Stimulated activated CD8-positive, alpha-beta memory T cell treated with anti-CD3 and anti-CD28 coated beads, Interleukin-7, amount 100 ng/mL, for 24 hours (primary cell): ENCODE measurements at places on chromosomes 6 and 20.

DNA sequence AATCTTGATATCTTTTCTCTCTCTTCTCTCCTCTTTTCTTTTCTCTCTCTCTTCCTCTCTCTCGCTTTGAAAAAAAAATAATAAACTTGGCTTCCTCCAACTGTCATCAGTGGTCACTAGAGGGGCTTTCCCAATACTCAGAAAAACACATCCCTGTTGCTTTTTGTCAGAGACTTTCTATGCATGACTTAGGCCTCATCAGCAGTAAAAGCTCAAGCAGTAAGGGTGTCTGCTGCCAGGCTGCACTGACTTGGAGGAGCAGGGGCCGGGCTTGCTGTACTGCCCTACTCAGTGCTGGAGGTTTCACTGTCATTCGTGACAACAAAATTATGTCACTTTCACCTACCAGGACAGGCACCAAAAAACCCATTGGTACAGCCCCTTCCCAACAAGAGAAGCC lies 272.0 kb downstream of the ADGB start:
- no peak for DNase-seq

DNA sequence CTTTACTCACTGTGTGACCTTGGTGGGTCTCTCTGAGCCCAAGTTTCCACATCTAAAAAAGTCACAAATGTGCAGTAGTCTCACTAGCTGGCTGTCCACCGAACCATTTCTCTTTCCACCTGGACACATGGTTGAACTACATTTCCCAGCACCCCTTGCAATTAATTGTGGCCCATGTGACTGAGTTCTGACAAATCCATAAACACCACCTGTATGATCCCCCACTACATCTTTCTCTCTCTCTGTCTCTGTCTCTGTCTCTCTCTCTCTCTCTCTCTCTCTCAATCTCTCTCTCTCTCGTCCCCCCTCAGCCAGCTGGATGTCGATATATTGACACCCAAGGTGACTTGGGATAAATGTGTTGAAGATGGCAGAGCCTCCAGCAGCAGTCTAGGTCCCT lies 42.8 kb downstream of the SNHG17 start:
- no peak for DNase-seq

DNA sequence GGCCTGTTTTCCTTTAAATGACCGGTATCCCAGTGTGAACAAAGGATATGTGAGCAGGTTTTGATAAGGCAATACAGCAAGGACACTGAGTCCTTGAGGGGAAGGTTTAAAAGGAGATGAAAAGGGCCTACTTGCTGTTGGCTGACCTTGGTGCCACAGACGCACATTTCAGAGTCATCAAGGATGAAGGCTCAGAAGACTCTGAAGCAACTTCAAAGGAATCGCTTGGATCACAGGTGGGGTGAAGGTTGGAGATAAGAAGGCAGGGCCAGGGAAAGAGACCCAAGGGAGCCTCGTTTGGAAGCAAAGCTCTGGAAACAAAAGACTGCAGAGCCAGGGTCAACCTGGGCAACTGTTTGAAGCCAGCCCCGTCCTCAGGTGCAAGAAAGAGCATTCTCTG lies 30.1 kb upstream of the PNPLA1 start:
- DNase-seq = no peak

- no peak for DNase-seq
Measured at GRCh38 chr6:139337830-139338229, 36.6 kb downstream of the CITED2 start.

DNA sequence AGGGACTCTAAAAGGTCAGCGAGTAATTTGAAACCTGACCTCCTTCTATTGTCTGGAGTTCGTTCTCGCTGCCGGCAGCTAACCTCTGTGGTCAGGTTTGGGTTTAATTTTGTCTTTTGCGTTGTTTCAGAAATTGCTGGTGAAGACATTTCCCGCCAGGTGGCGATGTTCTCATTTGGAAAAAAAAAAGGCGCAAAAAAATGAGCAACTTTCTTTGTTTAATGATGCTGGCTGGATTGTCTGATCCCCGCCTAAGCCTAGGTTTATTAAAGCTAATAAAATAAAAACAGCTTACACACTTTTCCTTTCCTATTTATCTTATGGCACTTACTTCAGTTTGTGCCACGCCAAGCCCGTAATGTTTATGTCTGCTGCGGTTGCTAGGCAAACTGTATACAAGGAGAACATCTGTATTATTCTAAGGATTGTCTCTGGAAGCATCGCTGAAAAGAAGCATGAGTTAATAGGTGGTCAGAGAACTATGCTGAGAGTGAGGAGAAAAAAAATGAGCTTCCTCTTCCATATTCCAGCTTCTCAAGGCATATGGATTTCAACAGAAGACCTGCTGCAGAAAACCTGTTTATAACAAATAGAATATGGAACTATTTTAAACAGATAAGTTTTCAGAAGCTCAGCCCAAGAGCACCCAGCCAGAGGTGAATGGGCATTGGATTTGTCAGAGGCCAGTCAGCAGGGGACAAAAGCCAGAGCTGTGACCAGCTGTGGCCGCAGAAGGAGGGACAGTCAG lies 205.7 kb downstream of the DOK5 start:
- no peak for DNase-seq

- no peak for DNase-seq
Measured at GRCh38 chr20:44911264-44911921, 1.5 kb downstream of the PABPC1L start.

- DNase-seq = no peak
Measured at GRCh38 chr6:118525913-118526780, 21.9 kb upstream of the PLN start.

- no peak for DNase-seq
Measured at GRCh38 chr6:121597654-121598053, 162.2 kb downstream of the GJA1 start.

- DNase-seq = no peak
Measured at GRCh38 chr6:34656378-34657036, 40.1 kb downstream of the ILRUN start.

GRCh38 chr20:25539742-25540672 lies 45.3 kb downstream of the NINL start:
- DNase-seq = no peak

DNA sequence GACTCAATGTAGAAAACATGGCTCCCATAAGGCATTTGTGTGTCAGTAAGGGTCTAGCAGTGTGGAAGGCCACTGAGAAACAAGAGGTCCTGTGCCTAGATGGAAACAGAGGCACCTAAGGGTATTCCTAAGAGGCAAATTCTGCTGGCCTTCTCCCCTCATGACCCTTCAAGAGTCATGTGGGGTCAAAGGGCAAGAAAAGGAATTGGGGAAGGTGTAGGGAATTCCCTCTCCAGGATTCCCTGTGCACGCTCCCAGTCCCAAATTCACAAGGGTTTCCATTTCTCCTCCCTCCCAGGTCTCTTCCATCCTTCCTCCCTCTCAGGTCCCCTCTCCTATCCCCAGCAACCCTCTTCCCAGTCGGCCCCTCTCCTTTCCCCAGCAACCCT lies 568 bp downstream of the AGPAT1 start:
- no peak for DNase-seq

DNA sequence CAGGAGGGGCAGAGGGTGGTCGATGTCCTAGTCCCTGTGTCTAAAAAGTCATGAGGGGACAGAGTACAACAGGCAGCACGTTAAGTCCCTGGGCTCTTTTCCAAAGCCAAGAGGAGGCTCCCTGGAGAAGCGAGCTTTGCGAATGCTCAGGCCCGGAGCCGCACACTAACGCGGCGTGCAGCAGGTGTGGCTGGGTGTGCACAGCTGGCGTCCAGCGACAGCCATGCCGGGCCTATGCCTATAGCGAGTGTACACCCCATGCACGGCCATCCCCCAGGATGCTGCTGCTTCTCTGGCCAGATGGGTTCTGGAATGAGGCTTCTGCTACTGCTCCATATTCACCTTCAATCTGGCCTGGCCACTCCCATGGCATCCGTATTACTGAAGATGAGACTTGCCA lies 131.3 kb downstream of the PRND start:
- no peak for DNase-seq

DNA sequence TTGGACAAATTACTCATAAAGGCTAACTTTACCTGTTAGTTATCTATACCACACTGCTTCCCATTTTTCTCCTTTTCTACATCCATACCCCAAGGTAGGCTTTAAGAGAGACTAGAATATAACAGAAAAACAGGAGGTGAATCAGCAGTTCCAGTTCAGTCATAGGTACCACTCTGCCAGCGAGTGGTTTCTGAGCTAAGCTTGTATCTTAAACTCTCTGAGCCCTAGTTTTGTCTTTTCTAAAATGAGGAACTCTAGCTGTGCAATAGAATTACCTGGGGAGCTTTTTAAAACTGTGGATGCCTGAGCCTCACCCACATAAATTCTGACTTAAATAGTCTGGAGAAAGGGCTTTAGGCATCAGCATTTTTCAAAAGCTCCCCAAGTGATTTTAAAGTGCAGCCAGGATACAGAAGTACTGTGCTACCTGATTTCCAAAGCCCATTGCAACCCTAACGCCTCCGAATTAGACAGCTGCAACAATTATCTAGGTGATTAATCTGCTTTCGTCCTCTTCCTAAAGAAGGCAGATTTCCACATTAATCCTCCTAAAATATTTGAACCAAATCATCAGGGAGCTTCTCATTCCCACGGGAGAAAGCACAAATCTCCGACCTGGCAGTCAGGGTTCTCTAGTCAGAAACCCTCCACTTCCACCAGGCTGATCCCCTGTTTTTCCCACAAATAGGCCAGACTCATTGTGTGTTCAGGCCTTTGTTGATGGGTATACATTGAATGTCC lies 37.4 kb upstream of the RPL7L1 start:
- no peak for DNase-seq

DNA sequence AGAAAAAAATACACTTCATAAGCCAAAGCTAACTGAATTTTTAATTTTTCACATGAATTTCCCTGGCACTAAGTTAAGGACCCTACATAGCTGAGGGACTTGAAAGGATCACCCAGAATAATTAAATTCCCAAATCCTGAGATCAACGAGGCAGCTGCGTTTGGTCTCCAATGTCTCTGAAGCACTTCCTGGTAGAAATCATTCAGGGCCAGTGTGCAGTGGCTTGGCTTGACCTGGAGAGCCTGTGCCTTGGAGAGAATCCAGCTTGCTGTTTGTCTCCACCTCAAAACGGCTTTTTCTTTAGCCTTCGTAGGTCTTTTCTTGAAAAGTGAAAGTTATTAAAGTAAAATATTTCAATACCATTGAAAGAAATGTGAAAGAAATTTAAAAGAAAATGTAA lies 92.4 kb downstream of the SMOC2 start:
- no peak for DNase-seq

DNA sequence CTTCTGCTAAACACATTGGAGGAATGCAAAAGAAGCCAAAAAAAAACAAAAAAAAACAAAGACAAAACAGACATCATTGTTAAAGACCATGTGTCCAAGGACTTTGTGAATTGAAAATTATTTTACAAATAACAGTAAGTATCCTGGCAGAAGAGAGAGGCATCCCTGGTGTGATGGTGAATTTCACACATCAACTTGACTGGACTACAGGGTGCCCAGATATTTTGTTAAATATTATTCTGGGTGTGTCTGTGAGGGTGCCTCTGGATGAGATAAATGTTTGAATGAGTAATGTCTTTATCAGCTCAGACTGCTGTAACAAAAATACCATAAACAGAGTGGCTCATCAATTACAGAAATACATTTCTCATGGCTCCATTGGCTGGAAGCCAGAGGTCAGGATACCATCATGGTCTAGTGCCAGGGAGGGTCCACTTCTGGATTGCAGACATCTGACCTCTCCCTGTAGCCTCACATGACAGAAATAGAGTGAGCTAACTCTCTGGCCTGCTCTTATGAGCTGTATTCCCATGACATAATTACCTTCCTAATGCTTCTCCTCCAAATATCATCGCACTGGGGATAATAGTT lies 12.2 kb upstream of the C6orf118 start:
- DNase-seq = no peak

DNA sequence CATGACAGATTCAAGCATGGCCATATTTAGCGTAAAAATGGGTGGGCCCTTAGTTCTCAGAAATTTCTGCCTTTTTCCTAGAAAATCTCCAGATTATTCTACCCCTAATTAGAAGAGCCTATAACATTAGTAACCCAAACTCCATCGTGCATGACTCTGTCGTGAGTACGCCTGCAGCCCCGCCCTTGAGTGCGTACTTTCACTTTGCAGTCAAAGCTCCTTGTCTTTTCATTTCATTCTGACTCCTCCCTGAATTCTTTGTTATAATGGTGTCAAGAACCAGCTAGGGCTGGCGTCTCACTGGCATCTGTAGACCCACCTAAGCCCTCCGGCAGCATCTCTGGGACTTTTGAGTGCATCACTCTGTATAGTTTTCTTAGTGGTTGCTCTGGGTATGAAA lies 61.7 kb upstream of the NOX3 start:
- no peak for DNase-seq

GRCh38 chr20:44409132-44409600 lies 53.7 kb downstream of the HNF4A start:
- no peak for DNase-seq

DNA sequence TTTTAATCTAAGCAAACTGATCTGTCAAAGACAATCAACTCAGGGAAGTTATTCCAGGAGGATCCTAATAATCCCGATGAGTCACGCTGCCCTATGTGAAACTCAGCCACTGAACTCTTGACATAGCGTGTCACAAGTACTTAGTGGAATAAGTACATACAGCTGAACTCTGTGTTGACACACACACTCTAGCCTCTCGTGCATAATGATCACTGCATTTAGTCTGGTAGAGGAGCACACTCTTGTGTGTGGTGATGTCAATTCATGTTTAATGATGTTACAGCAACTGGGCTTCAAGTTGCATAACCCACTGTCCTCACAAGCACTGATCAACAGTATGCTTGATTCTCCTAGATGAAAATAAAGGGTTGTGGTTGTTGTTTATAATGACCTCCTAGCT lies 148.3 kb downstream of the HACE1 start:
- no peak for DNase-seq

- no peak for DNase-seq
Measured at GRCh38 chr6:116465246-116465645, 4.1 kb downstream of the CALHM6 start.

DNA sequence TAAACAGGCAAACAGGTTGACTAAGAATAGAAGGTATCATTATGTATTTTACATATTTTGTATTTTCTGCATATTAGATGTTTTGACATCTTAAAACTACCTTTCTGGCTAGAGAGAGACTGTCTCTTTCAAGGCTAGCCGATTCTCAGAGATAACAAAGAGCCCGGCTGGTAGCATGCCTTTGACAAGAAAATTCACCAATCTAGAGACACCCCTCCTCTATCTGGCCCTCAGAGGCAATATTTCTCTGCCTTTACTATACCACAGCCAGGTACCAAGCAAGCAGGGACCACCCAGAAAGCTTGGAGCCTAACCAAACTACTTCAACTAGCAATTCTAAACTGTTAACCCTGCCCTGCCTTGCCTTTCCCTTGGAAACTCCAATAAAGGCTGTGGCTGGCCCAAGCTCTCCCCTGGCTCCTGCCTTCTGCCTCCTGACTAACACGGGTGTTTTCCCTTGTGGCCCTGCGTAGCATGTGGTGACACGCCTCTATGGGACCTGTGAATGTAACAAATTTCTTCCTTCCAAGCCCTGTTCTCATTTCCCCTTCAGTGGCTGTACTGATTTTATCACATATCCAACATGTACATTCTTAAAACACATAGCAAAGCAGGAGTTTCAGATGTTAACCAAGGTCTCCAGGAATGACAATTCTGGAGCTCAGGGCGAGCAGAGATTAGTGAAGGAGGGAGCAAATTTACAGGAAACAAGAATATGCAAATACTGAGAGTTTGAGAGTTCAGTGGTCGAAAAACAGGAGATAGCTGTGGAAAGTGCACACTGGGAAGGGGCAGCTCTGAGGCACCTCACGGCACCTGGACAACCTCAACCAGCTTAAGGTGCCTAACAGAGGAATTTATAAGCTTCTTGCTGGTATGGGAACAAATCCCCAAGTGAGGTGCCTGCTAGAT lies 120.8 kb downstream of the BACH2 start:
- peak; percentile 30 for DNase-seq
